H1 (cell line): ENCODE measurements at places on chromosomes 2 and 18.

GRCh38 chr2:102185347-102185746 lies 1.5 kb upstream of the IL1RL2 start:
- H3K36me3 ChIP-seq = no peaks in the 10 kb centered on the region
- H3K27me3 ChIP-seq = peaks cover 1% of the 10 kb centered on the region
- no peak overlapping the region for H3K27ac ChIP-seq
- no peaks in the 10 kb centered on the region for H3K4me1 ChIP-seq
- H3K4me3 ChIP-seq = no peak overlapping the region

GRCh38 chr18:3156325-3156640 lies 63.5 kb downstream of the MYOM1 start:
- H3K27me3 ChIP-seq = no peaks in the 10 kb centered on the region
- DNase-seq = no peak
- no peaks in the 10 kb centered on the region for H3K36me3 ChIP-seq
- H3K27ac ChIP-seq = no peak overlapping the region

DNA sequence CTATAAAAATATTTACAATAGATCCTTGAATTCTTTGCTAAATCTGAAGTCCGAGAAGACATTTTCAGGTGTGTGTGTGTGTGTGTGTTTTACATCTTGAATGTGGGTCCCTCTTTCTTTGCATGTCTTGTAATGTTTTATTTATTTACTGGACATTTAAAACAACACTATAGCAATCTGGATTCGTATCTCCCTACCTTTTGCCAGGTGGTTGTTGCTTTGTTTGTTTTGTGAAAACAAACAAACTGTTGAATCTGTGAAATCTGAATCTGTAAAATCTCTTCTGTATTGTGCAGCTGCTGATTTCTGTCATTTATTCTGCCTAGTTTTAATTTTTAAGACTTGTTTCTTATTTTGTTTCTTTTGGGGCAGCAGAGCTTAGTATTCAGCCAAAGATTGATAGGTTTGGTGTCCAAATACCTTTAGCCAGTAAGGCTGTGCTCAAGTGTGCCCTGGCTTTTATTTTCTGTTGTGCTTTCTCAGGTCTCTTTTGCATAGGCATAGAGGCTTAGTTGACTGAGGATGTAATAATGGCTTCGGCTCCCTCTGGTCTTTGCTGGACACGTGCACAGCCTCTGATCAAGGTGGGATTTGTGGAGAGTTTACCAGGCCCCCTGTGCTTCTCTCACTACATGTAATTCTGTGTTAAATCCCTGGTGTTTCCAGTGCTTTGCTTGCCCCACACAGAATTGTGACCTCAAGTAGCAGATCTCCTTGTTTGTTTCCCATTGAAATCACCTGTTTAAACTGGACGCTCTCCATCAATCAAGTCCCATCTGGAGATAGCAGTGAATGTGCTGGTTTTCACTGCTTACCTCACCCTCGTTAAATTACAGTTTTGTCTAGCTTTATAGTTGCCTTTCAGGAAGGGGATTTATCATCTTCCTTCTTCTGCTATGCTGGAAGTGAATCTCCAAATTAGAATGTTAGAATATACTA lies 71.1 kb downstream of the BIRC6 start:
- H3K4me1 ChIP-seq = no peaks in the 10 kb centered on the region
- H3K27ac ChIP-seq = no peak overlapping the region
- DNase-seq = no peak
- H3K27me3 ChIP-seq = no peaks in the 10 kb centered on the region

- H3K36me3 ChIP-seq = no peaks in the 10 kb centered on the region
- DNase-seq = no peak
- no peaks in the 10 kb centered on the region for H3K27me3 ChIP-seq
- no peak overlapping the region for H3K4me3 ChIP-seq
Observed at GRCh38 chr2:224847961-224848850, 132.0 kb upstream of the CCDC195 start.

GRCh38 chr2:175011505-175011904 lies 6.3 kb upstream of the CHN1 start:
- no peak overlapping the region for H3K27ac ChIP-seq
- no peak for DNase-seq
- no peak overlapping the region for H3K4me3 ChIP-seq
- H3K27me3 ChIP-seq = no peaks in the 10 kb centered on the region
- H3K36me3 ChIP-seq = no peaks in the 10 kb centered on the region

DNA sequence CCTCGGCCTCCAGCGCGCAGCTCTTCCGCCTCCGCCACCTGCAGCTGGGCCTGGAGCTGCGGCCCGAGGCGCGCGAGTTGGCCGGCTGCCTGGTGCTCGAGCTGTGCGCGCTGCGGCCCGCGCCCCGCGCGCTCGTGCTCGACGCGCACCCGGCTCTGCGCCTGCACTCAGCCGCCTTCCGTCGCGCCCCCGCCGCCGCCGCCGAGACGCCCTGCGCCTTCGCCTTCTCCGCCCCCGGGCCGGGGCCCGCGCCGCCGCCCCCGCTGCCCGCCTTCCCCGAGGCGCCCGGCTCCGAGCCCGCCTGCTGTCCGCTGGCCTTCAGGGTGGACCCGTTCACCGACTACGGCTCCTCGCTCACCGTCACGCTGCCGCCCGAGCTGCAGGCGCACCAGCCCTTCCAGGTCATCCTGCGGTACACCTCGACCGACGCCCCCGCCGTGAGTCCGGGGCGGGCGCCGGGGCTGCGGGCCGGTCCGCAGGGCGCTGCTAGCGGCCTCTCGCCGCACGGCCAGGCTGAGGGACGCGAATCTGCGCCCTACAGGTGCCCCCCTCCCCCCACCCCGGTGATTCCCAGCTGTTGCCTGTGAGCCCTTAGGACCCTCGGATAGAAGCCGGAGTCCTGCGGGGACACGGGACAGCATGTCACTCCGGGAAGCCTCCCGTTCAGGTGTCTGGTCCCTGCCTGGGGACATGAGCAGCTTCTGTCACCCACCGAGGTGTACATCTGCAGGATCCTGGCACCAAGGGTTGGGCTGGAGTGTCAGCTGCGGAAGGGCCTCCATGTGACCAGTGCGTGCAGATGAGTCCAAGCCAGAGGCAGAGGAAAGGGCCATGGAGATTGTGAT lies 616 bp downstream of the RNPEPL1 start:
- no peaks in the 10 kb centered on the region for H3K36me3 ChIP-seq
- DNase-seq = peak; percentile 67
- H3K27me3 ChIP-seq = peaks cover 33% of the 10 kb centered on the region
- H3K4me1 ChIP-seq = no peaks in the 10 kb centered on the region
- H3K4me3 ChIP-seq = peak overlapping the region; percentile 38

GRCh38 chr2:237563816-237564215 lies 2.6 kb upstream of the PRLH start:
- no peaks in the 10 kb centered on the region for H3K4me1 ChIP-seq
- H3K27me3 ChIP-seq = no peaks in the 10 kb centered on the region
- H3K36me3 ChIP-seq = no peaks in the 10 kb centered on the region
- H3K4me3 ChIP-seq = no peak overlapping the region
- no peak for DNase-seq
- H3K27ac ChIP-seq = no peak overlapping the region

DNA sequence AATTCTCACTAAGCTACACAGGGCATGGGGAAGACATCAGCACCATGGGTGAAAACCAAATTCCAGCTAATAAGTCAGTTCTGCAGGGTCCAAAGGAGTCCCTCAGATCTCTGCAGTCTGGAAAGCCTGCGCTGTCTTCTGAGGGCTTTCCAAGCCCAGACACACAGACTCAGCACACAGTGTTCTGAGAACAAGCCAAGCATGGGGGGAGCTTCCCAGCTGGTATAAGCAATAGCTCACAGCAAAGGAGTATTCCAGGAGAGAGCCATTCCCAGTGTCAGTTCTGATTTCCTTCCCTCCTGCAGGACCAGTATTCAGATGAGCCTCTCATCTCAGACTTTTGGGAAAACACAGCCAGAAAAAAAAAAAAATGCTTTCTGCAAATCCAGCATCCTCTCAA lies 370.8 kb downstream of the TNS1 start:
- no peaks in the 10 kb centered on the region for H3K27me3 ChIP-seq
- H3K36me3 ChIP-seq = no peaks in the 10 kb centered on the region
- no peak overlapping the region for H3K4me3 ChIP-seq
- no peak overlapping the region for H3K27ac ChIP-seq
- no peaks in the 10 kb centered on the region for H3K4me1 ChIP-seq

- H3K4me1 ChIP-seq = no peaks in the 10 kb centered on the region; the same call in none of the 2 replicates
- no peaks in the 10 kb centered on the region for H3K27me3 ChIP-seq
- no peaks in the 10 kb centered on the region for H3K36me3 ChIP-seq
- DNase-seq = no peak
Observed at GRCh38 chr18:78092901-78093300, 843.3 kb downstream of the GALR1 start.

DNA sequence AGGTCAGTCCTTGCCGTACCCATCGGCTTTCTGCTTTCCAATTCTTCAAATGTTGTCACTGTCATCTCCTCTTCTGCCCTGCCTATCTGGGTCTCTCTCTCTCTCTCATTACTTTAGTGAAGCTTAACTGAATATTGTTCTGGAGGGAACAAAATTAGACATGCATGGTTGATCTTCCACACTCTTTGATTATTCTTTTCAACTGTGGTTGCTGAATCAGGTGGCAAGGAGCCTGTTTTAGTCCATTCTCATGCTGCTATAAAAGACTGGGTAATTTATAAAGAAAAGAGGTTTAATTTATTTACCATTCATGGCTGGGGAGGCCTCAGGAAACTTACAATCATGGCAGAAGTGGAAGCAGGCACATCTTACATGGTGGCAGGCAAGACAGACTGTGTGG lies 157.9 kb downstream of the ARL4C start:
- H3K27me3 ChIP-seq = no peaks in the 10 kb centered on the region
- peaks cover 3% of the 10 kb centered on the region; the same call in 1 of the 2 replicates for H3K4me1 ChIP-seq
- no peak overlapping the region for H3K27ac ChIP-seq
- H3K4me3 ChIP-seq = no peak overlapping the region
- H3K36me3 ChIP-seq = no peaks in the 10 kb centered on the region
- no peak for DNase-seq

- H3K36me3 ChIP-seq = peaks cover 6% of the 10 kb centered on the region; the same call in 1 of the 2 replicates
- H3K4me1 ChIP-seq = peaks cover 23% of the 10 kb centered on the region
- H3K4me3 ChIP-seq = no peak overlapping the region
- H3K27ac ChIP-seq = no peak overlapping the region
- no peak for DNase-seq
Observed at GRCh38 chr2:36455011-36455410, 99.4 kb downstream of the CRIM1 start.
